IMR-90 (cell line): ENCODE measurements at places on chromosomes 2 and 18. TPM values are rescaled to one million over a fixed set of nuclear protein-coding genes. Genes with fewer than 3 reads are reported as not detected.

The SCN9A gene
- total RNA-seq: 135 and 179 TPM in 2 replicates

The TCF4 gene
- total RNA-seq: 83.9 and 87.1 TPM in 2 replicates

The MYL1 gene
- not detected in 2 replicates for total RNA-seq

The DCDC2C gene
- not detected in 2 replicates for total RNA-seq

The KIF5C gene
- total RNA-seq: 0.18 and 0.28 TPM in 2 replicates

The TUBA3E gene
- total RNA-seq: not detected in 2 replicates

The RESP18 gene
- total RNA-seq: not detected in 2 replicates

GRCh38 chr2:226548732-226549131 is 250.9 kb downstream of the IRS1 start:
- DNase-seq: peak; percentile 41

DNA sequence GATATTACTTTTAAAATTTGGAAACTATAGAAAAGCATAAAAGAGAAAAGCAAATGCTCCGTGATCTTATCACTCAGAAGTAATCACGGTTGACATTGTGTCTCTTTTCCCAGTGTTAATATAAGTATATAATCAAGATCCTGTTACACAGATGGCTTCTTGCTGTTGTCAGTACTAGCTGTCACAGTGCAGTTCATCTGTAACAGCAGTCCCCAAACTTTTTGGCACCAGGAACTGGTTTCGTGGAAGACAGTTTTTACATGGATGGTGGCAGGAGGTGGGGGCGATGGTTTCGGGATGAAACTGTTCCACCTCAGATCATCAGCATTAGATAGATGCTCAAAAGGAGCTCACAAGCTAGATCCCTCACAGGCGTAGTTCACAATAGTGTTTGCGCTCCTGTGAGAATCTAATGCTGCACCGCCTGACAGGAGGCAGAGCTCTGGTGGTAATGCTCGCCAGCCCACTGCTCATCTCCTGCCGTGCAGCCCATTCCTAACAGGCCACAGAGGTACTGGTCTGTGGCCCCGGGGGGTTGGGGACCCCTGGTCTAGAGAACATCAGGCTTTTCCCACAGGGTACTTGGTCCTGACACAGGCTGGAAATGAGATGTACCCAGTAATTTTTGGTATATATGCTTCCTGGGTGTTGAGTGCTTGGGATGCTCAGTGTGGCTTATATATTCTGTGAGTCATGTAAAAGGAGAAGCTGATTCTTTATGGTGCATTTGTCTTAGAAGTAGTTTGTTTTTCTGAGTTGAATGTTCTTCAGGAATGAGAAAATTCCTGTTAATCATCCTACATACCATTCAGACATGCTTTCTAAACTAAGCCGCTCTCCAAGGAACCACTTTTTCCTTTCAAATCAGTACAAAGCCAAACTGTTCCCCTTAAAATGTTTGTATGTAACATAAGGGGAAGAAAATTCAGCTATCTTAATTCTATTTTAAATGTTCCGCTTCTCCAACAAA is 121.8 kb downstream of the NCK2 start:
- DNase-seq: peak; percentile 80

DNA sequence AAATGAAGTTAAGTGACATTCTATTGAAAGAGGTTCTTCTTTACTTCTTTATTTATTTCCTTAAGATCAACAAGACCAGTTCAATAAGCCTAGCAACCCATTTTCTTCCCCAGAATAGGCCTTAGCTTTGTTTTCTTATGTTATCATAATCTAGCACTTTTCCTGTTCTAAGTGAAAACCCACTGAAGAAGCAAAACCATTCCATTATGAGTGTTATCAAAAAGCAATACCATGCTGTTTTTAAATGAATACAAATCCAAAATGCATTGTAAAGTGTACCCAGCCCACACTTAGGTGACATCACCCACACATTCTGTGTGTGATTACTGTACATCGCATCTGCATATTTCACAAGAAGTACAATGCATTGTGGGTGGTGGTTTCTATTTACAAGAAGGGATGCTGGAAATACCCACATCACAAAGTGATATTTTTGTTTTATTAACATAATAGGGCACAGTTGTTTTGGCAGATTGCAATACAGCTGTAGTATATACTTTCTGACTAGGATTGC is 679.5 kb downstream of the KCNJ3 start:
- DNase-seq: no peak

DNA sequence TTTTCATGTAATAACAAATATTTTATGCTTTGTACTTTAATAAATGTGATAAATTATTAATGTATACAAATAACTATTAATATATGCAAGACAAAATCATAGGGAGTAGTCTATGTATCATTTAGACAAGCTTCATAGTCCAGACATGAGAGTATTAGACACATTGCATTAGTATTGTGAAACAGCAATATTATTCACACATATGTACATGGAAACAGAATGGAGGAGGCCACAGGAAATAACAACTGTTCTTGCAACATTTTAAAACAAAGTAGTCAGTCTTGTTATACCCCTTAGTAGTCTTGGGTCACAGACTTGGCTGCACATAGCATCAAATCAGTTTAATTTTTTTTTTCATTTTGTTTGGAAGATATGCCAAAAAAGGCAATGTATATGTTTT is 15.8 kb downstream of the DSC1 start:
- no peak for DNase-seq

DNA sequence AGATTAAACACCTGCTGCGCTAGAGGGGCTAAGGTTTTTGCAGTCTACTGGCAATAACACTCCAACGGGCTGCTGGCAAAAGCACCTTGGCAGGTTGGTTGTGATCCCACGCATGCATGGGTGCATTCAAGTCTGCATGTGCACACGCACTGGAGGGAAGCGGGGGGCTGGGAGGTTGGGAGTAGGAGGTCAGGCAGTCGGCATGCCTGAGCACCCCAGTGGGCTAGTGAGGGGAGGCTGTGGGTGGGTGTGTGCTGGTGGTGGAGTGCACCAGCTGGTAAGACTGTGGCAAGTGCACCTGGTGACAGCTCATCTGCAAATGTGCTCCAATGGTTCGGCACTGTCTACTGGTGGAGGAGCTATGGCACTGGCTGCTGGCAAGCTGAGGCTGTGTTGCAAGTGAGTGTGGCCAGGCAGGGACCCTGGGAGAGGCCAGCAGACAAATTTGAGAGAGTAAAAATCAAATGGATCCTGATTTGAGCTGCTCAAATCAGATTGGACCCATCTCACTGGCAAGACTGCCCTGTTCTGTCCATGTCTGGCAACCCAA is 460.6 kb upstream of the DSEL start:
- no peak for DNase-seq

DNA sequence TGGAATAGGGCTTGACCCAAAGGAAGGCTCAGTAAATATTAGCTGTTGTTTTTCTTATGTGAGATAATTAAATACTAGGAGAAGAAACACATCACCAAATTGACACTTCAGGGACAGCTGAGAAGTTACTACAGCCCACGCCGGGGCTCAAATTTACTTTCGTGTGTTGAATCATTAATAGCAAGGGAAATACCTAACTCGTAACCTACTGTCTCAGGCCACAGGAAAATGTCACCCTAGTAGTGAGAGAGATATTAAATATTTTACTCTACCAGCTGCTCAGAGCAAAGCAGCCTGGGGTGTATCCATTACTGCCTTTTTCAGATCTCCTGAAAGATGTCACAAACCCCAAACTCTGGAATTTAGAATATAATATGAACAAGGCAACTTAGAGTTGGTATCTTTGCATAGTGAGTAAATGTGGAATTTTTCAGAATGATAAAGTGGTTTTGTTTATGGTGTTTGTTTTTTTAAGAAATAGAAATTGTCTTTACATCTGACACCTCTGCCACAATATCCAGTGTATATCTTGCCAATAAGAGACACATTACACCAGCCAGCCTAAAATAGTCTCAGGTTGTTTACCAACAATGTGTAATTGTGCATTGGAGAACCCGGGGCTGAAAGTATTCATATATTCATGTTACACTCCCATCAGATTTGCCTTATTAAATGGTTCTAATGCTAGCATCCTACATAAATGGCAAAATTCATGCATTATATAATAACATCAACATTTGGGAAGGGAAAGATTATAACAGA is 48.4 kb downstream of the ATP8B1 start:
- no peak for DNase-seq

DNA sequence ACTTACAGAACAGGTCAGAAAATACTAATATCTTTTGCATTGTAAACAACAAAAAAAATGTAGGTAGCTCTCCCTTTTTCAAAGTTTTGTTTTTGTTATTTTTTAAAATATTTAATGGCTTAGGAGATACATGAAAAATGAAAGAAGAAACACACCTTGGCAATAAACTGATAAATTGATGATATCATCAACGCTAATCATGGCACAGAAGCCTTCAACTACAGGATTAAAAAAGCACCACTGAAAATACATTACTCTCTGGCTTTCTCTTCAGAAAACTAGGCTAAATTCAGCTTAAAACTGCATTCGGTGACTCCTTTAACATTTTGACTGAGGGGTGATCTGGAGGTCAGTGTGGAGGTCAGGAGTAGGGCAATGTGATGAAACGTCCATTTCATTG is 1018.8 kb upstream of the FANCL start:
- DNase-seq: no peak

DNA sequence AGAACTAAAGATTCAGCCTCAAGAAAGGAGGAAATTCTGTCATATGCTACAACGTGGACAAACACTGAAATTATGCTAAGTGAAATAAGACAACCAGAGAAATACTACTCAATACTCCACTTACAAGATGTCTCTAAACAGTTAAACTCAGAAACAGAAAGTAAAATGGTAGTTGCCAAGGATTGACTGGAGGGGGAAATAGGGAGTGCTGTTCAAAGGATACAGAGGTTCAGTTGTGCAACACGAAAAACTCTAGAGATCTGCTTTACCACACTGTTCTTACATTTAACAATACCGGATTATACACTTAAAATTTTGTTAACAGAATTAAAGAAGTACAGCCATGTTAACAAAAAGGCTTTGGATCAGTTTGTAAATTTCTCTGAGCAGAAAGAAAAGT is 39.8 kb upstream of the C2orf15 start:
- peak; percentile 3 for DNase-seq

DNA sequence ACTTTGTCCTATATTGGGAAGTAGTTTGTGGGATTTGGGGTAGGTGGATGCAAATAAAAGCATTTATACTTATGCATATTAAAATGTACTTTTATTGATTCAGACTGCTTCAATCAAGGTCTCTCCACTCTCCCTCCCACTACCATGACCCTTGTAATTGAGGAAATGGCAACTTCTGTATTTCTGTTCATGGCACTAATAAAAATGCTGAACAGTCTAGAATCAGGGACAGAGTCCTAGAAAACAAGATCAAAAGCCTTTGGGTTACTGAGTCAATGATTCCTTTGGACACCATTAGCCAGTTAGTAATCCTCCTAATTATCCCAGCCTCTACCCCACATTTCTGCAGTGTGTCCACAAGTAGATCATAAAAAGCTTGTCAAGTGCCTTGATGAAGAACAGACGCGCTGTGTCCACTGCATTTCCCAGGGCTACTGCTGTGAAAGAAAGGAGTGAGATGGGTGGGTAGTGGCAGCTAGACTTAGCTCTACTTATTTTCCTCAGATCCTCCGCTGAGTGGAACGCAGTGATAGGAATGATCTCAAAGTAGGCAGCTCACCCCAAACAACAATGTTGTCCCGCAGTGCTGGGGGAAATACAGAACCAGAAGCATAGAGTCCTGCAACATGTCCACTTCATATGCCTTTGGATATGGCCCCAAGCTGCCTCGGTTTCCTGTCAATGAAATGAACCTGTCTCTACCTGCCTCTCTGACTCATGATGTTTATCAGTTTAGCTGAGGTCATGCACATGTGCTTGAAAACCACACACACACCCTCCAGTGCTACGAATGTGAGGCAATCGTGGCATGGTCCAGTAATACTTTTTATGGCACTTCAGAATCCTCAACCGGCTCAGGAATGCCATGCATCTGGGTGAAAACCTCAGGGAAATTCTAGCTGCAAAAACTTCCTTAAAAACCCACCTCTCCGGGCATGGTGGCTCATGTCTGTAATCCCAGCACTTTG is 115.5 kb downstream of the COL6A3 start:
- DNase-seq: peak; percentile 58

DNA sequence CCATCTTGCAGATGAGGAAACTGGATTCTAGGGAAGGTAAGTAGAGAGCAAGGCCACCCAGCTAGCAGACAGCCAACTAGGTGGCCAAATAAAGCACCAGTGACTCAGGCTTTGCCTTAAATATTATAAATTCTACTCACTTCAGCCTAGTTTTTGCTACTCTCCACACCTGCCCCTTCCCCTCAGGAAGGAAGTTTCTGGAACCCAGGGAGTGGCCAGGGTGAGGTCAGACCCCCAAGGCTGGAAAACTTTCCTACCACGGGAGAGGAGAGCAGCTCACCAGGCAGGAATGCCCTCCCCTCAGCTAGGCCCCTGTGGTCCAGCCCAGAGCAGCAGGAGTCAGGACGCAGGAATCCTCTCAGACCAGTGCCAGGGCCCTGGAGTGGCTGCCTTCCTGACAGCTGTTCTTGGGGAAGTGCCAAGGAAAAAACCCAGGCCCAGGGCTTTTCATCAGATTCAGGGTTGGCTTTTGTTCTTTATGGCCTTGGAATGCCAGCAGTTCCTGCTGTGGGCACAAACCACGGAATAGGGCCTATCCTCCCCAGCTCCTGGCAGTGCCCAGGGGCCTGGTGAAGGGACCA is 5.1 kb upstream of the PAX8 start:
- peak; percentile 92 for DNase-seq

- DNase-seq: no peak
Measured at GRCh38 chr2:175170659-175171304, 2.8 kb upstream of the ATF2 start.

DNA sequence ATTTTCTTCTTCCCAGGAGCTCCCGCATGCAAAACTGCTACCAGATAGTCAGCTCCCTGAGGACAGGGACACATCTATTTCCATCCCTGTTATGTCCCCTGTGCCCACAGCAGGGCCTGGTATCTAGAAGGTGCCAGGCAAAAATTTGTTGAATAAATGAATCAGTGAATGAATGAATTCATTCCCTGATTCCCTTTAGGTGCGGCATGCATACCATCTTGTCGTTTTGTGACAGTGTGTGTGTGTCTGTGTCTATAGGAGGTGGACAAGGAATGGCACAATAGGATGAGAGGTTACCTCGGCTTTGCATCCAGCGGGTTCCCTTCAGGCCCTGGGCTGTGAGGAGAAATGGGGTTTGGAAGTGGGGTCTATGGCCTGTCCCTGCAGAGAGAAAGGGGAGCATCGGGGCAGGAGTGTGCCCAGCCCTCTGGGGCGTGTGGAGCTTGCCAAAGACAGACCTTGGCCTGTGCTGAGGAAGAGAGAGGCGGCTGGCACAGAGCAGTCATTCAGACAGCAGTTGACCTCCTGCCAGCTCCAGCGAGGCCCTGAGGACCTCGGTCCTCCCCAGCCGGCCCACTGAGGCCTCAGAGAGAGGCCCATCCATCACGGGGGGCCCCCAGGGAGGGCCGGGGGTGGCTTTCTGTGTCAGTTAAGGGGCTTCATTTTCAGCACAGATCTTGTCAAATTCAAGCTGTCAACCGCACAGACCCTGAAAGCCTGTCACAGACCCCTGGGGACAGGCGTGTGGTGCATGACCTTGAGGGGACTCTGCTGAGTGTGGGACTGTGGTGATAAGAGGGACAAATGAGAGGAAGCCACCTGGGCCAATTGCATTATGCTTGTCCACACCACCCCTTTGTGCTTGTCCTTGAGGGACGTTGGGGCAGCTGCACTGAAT is 125.9 kb upstream of the CXCR4 start:
- DNase-seq: no peak

- no peak for DNase-seq
Measured at GRCh38 chr18:52216666-52217065, 123.3 kb upstream of the DCC start.

GRCh38 chr2:191213333-191213732 is 31.9 kb upstream of the MYO1B start:
- no peak for DNase-seq
